Thoracic aorta (tissue), 2 donors: ENCODE measurements at places on chromosomes 6 and 20. TPM values are rescaled to one million over a fixed set of nuclear protein-coding genes. Genes with fewer than 3 reads are reported as not detected.

DNA sequence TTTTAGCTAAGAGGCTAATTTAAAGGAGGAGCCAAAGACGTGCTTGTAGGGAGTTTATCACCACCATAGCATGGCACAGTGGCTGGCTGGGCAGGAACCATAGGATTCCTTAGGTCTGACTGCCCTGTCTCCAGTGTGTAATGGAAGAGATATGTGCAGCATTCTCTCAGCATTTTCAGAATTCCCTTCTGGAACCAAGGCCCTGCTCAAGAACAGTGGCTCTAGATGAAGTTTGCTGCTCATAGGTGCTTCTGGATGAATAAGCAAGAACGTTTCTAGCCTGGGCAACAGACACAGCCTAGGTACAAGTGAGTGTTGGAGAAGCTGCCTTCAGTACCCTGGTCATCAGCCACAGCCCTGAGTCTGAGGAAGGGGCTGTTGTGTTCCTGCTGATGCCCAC is 69.1 kb downstream of the LCA5 start:
- DNase-seq: no peak

GRCh38 chr20:36572701-36573102 is 695 bp upstream of the TGIF2 start:
- DNase-seq: no peak

DNA sequence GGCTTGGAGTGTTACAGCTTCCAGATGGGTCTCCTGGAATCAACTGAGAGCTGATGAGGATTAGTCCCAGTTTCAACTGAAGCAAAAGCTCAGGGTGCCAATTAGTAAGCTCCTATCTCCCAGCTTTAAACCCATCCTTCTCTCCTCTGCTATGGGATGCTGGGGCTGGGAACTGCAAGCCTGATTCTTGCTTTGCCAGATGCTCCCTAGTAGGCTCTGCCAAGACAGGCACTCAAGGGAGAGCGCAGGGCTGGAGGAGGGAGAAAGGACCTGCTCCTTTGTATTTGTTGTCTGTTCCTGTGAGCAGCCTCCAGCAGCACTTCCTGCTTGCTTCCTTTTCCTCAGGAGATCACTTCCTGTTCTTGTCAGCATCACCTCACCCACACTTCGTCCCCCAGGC is 309.7 kb downstream of the KIF16B start:
- no peak for DNase-seq

DNA sequence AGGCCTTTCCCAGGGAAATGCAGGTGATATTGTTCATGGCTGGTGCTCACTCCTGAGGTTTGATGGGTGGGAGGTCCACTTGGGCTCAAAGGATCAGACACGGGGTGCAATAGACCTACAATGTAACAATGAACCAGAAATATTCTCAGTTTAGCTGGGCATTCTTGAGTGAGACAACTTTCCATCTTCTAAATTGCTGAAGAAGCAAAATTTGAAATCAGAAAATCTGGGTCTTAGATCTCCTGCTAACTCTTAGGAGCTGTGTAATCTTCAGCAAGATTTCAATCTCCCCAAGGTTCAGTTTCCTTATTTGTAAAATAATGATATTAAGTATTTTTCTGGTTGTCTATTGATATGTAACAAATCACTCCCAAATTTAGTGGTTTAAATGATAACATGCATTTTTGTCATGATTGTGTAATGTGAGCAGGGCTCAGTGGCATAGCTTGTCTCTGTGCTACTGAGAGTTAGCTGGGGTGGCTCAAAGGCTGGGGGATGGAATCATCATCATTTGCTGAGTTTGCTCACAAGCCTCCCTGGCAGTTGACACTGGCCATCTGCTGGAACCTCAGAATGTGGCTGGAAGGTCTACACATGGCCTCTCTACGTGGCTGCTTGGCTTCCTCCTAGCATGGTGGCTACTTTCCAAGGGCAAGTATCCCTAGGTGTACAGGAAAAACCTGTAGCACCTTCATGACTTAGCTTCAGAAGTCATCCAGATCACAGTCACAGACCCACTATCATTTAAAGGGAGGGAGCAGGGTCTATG is 98.8 kb downstream of the GRM1 start:
- no peak for DNase-seq

Gene CGAS
- total RNA-seq: 11.5 TPM

Gene C6orf15
- total RNA-seq: not detected

Gene POM121L2
- not detected for total RNA-seq
